NCI-H446 treated with DMSO at 0.1 percent for 48 hours (cell line): ENCODE measurements at places on chromosomes 1 and 21.
A peak's percentile ranks its signal among the peaks of the same experiment; 100 is the strongest.

DNA sequence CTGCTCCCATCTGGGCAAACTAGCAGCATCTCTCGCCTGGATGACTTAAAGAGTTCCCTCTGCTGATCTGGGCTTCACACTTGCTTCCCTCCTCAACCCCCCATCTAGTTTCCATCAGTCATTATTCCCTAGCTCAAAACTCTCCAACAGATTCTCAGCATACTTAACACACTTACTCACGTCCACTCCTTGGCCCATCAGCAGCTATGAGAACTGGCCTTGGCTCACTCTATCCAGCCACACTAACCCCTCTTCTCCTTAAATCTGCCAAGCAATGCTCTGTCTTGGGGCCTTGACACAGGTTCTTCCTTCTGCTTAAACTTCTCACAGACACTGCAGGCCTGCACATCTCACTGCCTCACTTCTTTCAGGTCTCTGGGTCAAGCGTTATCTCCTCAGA is 41.6 kb downstream of the GNG12 start:
- peak; percentile 51 for DNase-seq

- DNase-seq, result no peak
These were observed 29.2 kb downstream of the CDC7 start for GRCh38 chr1:91529856-91530255.

DNA sequence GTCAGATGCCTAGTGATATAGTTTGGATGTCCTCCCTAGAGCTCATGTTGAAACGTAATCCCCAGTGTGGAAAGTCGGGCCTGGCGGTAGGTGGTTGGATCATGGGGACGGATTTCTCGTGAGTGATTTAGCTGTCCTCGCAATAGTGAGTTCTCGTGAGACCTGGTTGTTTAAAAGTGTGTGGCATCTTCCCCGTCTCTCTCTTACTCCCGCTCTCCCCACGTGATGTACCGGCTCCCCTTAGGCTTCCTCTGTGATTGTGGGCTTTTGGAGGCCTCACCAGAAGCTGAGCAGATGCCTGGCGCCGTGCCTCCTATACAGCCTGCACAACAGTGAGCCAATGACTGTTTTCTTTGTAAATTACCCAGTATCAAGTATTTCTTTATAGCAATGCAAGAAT is 264.5 kb downstream of the TTLL7 start:
- DNase-seq, result no peak

GRCh38 chr1:163789911-163790310 is 468.2 kb downstream of the NUF2 start:
- DNase-seq, result no peak

DNA sequence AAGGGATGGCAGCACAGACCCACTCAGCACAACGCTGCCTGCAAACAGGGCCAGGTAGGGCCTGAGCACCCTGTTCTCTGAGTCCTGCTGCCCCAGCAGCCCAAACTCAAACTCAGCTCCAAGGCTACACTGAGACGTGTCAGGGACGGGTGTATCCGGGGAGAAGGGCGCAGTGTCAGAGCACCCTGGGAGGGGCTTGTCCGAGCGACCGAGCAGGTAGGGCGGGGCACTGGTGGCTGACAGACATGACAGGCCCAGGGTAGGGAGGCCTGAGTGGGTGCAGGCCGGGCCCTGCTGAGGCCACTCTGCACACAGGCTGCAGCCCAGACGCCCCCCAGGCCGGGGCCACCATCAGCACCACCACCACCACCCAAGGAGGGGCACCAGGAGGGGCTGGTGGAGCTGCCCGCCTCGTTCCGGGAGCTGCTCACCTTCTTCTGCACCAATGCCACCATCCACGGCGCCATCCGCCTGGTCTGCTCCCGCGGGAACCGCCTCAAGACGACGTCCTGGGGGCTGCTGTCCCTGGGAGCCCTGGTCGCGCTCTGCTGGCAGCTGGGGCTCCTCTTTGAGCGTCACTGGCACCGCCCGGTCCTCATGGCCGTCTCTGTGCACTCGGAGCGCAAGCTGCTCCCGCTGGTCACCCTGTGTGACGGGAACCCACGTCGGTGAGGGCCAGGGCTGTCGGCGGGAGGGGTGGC is 5.5 kb downstream of the SCNN1D start:
- DNase-seq, result no peak

GRCh38 chr1:171231326-171231725 is 17.0 kb upstream of the FMO1 start:
- no peak for DNase-seq

DNA sequence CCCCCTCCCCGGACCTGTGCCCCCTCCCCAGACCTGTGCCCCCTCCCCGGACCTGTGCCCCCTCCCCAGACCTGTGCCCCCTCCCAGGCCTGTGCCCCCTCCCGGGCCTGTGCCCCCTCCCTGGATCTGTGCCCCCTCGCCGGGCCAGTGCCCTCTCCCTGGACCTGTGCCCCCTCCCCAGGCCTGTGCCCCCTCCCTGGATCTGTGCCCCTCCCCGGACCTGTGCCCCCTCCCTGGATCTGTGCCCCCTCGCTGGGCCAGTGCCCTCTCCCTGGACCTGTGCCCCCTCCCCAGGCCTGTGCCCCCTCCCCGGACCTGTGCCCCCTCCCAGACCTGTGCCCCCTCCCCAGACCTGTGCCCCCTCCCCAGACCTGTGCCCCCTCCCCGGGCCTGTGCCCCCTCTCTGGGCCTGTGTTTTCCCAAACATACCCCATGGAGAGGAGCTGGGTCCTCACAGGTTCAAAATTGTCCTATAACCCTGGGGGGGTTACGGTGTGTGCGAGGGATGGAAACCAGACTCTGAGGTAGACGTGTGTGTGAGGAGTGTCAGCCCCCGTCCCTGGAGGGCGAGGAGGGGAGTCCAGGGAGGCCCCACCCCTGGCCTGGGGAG is 47.6 kb upstream of the POFUT2 start:
- no peak for DNase-seq

- no peak for DNase-seq
These were observed 41.6 kb downstream of the FAAP20 start for GRCh38 chr1:2152954-2153353.

- no peak for DNase-seq
These were observed 7.7 kb downstream of the AMIGO1 start for GRCh38 chr1:109501644-109502363.

DNA sequence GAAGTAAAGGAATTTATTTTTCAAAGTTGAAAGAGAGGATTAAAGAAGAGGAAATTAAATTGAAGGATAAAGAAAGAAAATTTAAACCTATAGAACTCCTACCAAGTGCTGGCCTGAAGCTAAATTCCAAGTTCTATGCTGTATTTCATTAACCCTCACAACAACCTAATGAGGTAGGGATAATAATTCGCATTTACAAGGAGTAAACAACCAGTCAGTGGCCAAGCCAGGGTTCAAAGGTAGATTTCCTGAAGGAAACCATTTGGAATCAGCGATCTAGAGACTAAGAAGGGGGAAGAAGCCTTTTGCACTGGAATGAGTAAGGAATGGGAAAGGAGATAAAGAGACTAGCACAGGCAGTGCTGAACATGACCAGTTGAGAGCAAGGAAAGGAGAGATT is 265.8 kb upstream of the ST6GALNAC5 start:
- no peak for DNase-seq

DNA sequence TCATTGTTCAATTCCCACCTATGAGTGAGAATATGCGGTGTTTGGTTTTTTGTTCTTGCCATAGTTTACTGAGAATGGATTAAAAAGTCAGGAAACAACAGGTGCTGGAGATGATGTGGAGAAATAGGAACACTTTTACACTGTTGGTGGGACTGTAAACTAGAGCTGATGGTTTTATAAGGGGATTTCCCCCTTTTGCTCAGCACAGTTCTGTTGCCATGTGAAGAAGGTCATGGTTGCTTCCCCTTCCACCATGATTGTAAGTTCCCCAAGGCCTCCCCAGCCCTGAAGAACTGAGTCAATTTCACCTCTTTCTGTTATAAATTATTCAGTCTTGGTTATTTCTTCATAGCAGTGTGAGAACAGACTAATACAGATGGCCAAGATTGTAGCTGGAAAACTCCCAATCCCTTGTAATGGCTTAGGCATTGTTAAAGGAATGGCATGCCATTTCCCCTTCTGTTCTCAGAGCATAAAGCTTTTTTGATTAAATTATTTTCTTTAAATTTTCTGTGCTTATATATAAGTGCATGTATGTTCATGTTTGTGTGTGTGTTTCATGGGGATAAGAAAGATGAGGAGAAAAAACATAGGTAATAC is 144.8 kb downstream of the BACH1 start:
- no peak for DNase-seq

- DNase-seq, result no peak
These were observed 1.5 kb downstream of the FABP3 start for GRCh38 chr1:31371121-31371959.

DNA sequence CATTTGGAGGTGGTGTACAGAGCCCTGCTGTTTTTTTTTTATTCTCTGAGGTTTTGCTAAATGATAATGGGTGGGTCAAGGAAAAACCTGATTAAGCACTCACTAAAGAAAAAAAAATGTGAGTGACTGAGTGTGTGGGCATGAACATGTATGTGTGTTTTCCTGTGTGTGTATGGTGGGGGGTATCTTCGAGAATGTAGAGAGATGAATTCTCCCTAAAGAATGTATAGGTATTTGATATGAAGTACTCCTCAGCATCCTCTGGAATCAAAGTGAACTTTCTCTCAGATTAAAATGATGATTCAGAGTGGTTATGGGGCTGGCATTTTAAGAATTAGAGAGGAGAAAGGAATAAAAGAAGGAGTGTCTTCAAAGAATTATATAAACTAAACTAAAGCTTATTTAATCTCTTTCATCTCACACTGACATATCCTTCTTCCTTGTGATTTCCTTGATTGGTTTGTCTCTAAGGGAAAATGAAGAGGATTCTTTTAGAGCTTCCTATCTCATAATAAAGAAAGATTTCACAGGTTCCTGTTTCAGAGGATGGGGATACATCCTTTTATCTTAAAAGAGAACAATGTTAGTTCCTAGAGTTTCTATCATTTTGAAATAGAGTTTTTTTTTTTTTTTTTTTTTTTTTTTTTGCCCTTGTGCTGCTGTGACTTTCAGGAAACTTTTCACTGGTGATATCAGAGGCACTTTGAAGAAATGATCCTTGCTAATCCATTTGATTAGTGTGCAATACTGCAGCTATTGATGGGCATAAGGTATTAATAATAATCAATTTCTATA is 23.9 kb downstream of the S1PR1 start:
- DNase-seq, result no peak
